ENCODE measurements at places on chromosomes 16 and 17.

- ATAC-seq: no peak
These were observed 625 bp upstream of the CENPT start for GRCh38 chr16:67848118-67848517.

- no peak for ATAC-seq
These were observed 11.0 kb upstream of the PLCG2 start for GRCh38 chr16:81767987-81768592.

- no peak for ATAC-seq
These were observed 189.9 kb downstream of the FTO start for GRCh38 chr16:53893731-53894435.

GRCh38 chr16:69049146-69049545 lies 56.3 kb upstream of the HAS3 start:
- no peak for ATAC-seq

GRCh38 chr16:83989300-83989699 lies 21.3 kb downstream of the NECAB2 start:
- no peak for ATAC-seq

- ATAC-seq: no peak
These were observed 495 bp upstream of the CMTR2 start for GRCh38 chr16:71289732-71290062.

GRCh38 chr16:50434872-50435478 lies 66.2 kb upstream of the BRD7 start:
- no peak for ATAC-seq

DNA sequence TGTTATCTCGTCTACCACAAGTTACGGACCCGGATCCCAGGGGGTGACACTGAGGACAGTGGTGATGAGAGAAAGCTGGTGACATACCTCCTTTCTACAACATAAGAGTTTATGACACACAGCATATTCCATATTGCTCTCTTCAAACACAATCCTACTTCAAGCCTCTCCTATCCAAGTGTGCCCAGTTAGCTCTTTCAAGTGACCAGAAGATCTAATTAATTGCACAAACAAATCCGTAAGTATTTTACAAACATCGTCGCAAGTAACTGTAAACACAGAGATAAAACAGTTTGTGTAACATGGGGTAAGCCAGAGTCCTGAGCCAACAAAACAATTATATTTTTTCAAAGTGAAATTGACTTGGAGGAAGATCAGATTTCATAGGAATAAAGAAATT lies 235.0 kb downstream of the CHD9NB start:
- no peak for ATAC-seq

- peak; percentile 67 for ATAC-seq
These were observed 26.4 kb downstream of the ARHGAP17 start for GRCh38 chr16:24988593-24989338.

- ATAC-seq: no peak
These were observed 35.1 kb upstream of the SLC38A10 start for GRCh38 chr17:81329927-81330883.

DNA sequence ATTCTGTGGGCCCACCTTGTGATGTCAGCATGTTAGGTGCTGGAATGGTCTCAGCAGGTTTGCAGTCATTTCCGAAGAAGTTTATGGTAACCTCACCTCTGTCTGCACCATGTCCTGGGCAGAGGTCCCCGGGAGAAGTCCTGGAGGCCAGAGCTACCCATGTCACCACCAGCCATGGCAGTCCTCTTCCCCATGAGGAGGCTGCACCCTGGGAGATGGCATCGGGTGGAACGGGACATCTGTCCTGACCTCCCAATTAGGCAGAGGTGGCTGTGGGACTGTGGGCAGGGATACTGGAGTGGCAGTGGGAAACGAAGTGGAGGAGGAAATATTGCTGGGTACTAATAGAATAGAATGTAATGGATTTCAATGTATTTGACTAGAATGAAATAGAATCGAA lies 511.8 kb upstream of the WSB1 start:
- ATAC-seq: no peak

DNA sequence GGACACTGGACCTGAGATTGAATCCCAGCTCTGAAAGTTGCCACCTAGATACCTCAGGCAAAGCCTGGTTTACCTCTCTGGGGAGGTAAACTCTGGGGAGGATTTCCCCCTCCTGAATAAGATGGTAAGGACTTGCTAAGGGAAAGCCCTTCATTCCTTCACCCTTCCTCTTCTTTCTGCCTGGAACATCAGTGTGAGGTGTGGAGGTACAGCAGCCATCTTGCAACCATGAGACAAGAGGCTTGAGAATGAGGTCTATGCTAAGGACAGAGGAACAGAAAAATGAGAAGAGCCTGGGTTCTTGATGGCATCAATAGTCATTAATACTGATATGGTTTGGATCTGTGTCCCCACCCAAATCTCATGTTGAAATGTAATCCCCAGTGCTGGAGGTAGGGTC lies 23.7 kb upstream of the ADCY9 start:
- ATAC-seq: no peak

DNA sequence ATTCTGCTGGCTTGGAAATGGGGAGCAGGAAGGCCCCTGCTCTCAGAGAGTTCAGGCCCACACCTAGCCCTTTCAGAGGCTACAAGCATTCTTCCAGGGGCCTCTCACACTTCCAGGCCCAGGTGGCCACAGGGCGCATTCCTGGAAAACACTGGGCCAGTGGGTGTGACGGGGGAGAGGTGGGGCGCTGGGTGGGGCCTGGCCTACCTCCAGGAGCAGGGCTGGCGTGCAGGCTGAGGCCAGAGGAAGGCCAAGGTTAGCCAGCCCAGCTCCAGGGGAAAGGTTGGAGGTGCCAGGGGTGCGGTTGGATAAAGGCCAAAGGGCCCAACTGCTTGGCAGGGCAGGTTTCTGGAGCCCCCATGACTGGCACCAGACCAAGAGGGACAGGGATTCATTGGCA lies 198.2 kb downstream of the MAF start:
- no peak for ATAC-seq

GRCh38 chr16:15639061-15639568 lies 3.8 kb downstream of the MARF1 start:
- peak; percentile 46 for ATAC-seq

DNA sequence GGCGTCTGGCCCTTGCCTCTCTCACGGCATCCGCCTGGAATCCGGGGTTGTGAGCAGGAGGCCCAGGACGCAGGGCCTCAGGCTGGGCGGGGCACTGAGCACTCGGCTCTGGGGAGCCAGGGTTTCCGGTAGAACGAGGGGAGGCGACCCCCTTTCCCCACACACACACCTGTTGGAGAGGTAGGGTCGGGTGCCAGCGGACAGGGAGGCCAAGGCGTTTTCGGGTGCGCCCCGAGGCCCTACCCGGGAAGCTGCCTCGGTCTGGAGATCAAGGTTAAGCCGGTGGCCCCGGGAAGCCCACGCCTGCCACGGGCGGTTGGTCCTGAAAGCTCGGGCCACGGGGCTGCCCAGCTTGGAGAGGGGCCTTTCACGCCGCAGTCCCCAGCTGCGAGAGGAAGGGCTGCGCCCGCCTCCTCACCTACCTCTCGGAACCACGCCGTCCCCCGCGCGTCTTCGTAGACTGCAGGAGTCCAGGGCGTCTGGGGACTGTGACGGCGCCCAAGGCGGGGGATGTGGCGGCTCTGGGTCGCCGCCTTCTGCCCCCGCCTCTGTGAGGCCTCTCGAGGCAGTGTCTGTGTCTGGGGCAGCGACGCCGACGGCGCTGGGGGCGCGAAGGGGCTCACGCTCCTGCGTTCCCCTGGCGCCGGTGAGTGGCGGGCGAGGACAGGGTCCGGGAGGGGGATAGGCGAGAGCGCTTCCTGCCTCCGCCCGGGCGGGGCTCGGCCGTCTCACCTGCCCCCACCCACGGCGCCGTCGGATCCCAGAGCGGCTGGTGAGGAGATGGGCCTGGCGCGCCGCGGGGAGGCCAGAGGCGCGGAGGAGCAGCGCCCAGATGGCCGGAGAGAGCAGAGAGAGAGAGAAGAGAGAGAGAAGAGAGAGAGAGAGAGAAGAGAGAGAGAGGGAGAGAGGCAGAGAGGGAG lies 20.3 kb upstream of the HOXB9 start:
- peak; percentile 62 for ATAC-seq

DNA sequence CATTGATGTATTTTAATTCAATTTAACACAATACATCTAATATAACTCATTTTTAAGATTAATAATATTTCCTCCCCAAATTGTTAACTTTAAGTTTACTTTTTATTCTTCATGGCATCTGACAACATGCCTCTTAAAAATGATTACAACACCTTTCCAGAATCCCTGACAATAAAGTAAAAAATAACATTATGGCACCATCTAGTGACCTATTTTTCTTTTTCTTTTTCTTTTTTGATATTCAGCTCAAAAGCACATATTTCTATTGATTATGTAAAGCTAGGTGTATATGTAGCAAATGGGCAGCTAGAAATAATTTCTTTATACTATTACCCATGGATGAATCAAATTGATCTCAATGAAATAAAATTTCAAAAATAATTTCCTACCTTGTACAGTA lies 834.3 kb upstream of the CDH8 start:
- ATAC-seq: no peak

- ATAC-seq: no peak
These were observed 8.7 kb upstream of the PITPNA start for GRCh38 chr17:1571341-1571704.

DNA sequence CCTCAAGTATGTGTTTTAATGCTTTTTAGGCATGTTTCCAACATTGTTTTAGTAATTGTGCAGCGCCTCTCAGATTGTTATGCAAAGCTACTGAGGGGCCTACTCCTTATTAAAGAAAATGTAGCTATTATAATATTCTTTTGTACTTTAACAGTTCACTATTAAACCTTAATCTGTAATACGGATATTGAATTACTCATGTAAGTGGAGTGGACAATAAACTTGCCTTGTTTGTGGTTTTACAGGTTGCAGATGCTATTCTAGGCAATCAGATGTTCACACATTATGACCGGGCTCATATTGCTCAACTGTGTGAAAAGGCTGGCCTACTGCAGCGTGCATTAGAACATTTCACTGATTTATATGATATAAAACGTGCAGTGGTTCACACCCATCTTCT lies 41.0 kb downstream of the PTRH2 start:
- no peak for ATAC-seq

DNA sequence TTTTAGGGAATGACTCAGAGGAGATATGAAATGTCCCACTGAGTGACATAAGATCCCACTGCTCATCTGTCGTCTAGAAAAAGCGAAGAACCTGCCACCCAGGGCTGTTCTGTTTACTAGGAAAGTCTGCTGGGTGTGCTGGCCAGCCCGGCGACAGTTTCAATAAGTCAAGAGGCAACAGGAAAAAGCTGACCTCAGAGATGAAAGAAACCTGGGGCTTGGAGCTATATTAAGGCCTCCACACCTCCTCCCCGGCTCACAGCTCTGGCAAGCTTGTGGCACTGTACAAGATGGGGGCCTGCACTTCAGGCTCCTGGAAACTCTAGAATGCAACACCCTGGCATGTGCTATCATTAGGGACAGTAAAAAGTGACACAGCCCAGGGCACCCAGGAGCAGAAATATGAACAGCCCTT lies 10.6 kb downstream of the ZFHX3 start:
- no peak for ATAC-seq

GRCh38 chr17:77247609-77248008 lies 106.8 kb downstream of the SEC14L1 start:
- ATAC-seq: no peak

GRCh38 chr17:17345686-17346427 lies 42.7 kb downstream of the NT5M start:
- ATAC-seq: no peak

DNA sequence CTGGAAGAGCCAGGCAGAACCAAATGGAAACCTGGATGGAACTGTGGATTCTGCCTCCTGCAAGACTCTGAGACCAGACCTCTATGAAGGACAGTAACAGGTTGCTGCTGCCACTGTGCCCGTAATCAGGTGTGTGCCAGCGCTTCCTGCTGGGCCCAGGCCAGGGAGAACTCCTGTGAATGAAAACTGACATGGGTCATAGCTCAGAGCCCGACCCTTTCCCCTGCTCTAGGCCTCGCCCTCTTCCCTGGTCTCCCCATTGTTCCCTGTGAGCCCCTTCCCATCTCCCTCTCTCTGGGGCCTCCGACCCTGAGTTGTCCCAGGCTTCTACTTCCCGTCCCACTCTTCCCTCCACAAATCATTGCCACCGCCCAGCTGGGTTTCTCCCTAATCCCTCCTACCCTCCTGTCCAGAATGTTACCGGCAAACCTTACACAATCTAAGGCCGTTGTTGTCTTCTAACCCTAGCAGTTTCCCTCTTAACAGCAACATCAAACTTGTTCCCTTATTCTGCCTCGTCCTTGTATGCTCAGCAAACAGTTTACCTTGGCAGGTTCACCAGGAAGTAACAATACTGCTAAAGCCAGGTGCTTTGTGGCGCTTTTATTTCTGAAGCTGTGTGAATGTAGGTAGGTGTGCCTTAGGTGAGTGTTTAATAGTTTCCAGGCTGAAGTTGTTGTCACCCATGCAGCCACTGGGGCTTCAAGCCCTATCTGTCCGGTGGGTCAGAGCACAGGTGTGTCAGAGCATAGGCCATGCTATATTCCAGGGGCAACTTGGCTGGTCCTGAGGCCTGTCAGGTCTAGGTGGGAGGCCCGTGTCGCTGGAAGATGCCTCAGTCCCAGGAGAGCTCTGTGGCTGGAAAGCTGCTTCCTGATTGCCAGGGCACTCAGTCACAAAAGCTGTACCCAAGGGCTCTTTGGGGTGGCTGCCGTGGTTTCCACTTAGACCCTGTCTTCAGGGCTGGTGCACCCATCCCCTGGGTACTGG lies 32.0 kb downstream of the SMPD3 start:
- no peak for ATAC-seq

GRCh38 chr17:66791347-66791746 lies 43.6 kb upstream of the CACNG5 start:
- peak; percentile 57 for ATAC-seq

GRCh38 chr16:67847064-67847861 lies at the start of gene CENPT:
Gene CENPT (minus strand): TSS chr16:67847693. CDS start chr16:67833859, 13,834 bp downstream.
- peak; percentile 69 for ATAC-seq

GRCh38 chr17:80259457-80260068 lies 1.1 kb upstream of the RNF213 start:
- no peak for ATAC-seq

Data from stimulated activated memory B cell treated with anti-CD40 and anti-IgM and Interleukin-4, amounts not matched to agents 10 μg/mL and 1 μg/mL and 100 μg/mL, for 72 hours (primary cell).